ENCODE measurements at places on chromosomes 2 and 18.

GRCh38 chr2:8495189-8495989, 186.5 kb upstream of the ID2 start:
- no peak for DNase-seq

DNA sequence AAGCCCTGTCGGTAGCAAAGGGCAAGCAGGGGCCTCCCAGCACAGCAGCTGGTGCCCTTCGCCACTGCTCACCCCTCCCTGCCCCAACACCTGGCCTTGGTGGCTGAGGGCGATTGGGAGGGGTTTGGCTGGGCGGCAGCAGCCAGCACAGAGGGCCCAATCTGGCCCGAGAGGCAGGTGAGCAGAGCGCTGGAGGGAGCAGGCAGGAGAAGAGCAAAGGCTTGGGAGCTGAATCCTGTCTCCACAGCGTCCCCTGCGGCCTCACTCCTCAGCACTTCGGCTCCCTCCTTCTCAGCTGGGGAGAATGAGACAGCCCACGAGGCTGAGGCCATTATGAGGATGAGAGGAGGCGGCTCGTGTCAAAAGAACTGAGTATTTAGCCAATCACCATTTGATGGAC, 74.9 kb upstream of the TAF1B start:
- DNase-seq = no peak

- DNase-seq = no peak
Measured at GRCh38 chr2:203772456-203773165, 66.2 kb downstream of the CD28 start.

DNA sequence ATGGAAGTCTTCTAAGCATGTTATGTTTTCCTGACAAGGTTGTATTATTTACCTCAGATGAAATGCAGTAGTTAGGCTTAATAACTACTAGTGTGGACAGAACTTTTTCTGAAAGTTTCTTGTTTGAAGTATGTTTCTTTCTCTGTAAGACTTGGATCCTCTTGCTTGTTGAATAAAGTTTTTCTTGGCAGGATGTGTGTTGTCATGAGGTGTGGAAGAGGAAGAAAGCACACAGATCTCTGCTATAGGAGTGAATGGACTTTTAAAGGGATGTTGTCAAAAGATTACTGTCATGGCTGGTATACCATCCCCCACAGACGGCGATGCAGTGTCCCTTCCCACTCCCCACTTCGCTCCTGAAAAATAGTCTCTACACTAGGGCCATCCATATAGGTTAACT, 2.6 kb downstream of the CAB39 start:
- no peak for DNase-seq

- DNase-seq = no peak
Measured at GRCh38 chr2:120442923-120443571, 97.1 kb downstream of the INHBB start.

GRCh38 chr18:77374446-77374805, 124.8 kb downstream of the GALR1 start:
- no peak for DNase-seq

Data from activated naive CD4-positive, alpha-beta T cell treated with Interleukin-2 at 50 U/mL for 16 hours (primary cell).